Psoas muscle (tissue), 8 donors: ENCODE measurements at places on chromosomes 11 and 22. TPM values are rescaled to one million over a fixed set of nuclear protein-coding genes. Genes with fewer than 3 reads are reported as not detected.

MAJIN gene
- polyA plus RNA-seq = not detected

PANX3 gene
- polyA plus RNA-seq = not detected

TRPC6 gene
- polyA plus RNA-seq = 0.04 TPM

ASPHD2 gene
- polyA plus RNA-seq = 0.38 TPM

ACR gene
- polyA plus RNA-seq = not detected

DKK3 gene
- polyA plus RNA-seq = 3.0 TPM

MS4A15 gene
- polyA plus RNA-seq = not detected

SEC14L2 gene
- polyA plus RNA-seq = 1.3 TPM

ANGPTL5 gene
- polyA plus RNA-seq = 0.03 TPM

- no peak for DNase-seq
Observed at GRCh38 chr22:25478111-25478510, 86.4 kb upstream of the GRK3 start.

DNA sequence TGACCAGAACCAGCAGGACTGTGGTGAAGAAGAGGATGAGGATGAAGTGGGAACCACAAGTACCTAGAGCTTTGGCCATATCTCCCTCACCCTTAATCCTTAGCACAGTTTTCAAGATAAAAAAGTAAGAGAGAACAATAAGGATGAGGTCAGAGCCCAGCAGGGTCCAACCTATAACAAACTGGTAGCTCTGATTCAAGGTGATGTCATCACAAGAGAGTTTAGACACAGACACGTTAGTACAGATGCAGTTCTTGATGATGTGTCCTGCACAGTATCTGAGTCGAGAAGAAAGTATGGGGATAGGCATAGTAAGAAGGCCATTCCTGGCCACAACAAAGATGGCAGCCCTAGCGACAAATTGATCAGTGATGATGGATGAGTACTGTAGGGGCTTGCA is 586 bp downstream of the OR56A5 start:
- DNase-seq = no peak

GRCh38 chr11:46361283-46362155 is 14.3 kb downstream of the DGKZ start:
- DNase-seq = peak; percentile 92

- DNase-seq = no peak
Observed at GRCh38 chr11:73480677-73481076, 104.5 kb downstream of the RELT start.

DNA sequence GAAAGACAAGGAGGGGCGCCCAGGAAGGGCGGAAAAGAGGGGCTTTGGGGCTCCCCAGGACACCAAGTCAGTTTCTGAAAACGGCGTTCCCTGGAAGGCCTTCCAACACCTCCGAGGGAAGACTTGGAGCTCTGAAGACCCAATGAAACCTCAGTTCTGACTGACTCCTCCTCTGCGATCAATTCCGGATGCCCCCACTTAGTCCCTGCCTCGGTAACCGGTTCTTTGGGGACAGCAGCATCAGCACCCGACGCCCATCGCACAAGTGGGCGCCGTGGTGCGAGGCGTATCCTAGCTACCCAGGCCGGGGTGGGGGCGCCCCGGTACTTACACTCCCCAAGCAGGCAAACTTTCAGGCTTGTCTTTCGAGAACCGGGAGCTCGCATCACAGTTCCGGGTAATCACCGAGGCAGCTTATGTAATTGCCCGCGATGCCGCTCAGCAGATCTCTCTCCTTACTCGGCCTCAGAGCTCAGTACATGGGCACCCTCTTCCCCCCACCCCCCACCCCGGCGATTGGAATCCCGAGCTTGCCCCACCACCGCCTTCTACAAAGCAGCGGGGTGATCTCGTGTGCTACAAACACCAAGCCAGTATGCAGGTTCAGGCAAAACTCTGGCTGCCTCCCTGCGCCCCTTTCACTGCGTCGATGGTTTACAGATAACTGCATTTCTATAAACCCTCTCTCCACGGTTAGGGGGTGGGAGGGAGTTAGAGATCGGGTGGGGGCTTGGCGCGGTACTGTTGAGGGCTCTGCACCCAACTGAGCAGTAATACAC is 2.0 kb downstream of the TENM4 start:
- no peak for DNase-seq

DNA sequence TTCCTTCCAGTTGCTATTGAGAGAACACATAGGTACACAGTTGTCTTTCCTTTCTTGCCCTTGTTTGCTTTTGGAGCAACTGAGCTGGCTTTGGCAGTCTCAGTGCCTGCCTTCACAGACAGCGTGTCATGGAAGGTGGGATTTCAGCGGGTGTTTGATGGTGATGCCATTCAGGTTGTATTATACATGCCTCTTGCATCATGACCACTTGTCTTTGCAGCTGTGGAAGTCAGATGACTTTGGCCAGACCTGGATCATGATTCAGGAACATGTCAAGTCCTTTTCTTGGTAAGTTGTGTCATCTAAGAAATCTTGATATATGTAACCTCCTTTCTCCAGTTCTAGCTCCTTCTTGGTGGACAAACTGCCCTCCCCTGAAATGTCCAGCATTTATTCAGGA is 37.1 kb upstream of the SORL1-AS1 start:
- no peak for DNase-seq

GRCh38 chr11:71946144-71946571 is 17.3 kb downstream of the RNF121 start:
- no peak for DNase-seq

DNA sequence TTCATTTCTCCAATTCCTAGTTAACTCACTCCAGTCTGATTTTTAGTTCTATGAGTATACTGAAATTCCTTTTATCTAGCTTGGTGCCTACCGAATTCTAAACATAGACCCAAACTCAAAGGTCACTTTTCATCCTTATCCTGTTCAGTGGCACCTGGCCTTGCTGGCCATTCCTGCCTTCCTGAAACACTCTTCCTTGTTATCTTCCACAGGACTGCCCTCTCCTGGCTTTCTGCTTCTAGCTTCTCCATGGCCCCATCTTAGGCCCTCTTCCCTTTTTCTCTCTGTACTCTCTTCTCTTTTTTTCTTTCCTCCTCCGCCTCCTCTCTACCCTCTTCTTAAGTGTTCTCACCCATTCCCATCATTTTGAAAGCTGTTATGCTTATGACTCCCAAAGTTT is 87.3 kb downstream of the WNT11 start:
- DNase-seq = no peak

GRCh38 chr11:4763096-4763495 is 6.6 kb downstream of the OR51F1 start:
- no peak for DNase-seq

- no peak for DNase-seq
Observed at GRCh38 chr11:100929377-100929776, 200.2 kb downstream of the PGR start.

DNA sequence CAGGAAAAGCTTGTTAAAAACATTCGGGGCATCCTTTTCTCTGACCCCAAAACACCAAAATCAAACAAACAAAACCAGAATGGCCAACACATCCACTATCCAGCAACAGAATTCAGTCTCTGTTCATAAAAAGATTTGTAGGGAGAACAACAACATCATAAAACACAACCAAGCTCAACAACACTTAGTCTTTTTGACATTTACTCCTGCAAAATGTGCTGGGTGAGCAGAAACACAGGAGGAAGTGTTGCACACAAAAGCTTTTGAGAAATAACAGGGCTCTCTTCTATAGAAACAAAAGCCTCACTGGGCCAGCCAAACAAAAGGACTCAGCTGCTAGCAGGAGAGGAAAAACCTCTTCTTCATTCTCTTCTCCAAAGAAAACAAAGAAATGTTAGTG is 736.0 kb upstream of the CCDC90B start:
- DNase-seq = no peak

GRCh38 chr11:69444381-69445130 is 36.9 kb upstream of the LINC01488 start:
- DNase-seq = peak; percentile 74

DNA sequence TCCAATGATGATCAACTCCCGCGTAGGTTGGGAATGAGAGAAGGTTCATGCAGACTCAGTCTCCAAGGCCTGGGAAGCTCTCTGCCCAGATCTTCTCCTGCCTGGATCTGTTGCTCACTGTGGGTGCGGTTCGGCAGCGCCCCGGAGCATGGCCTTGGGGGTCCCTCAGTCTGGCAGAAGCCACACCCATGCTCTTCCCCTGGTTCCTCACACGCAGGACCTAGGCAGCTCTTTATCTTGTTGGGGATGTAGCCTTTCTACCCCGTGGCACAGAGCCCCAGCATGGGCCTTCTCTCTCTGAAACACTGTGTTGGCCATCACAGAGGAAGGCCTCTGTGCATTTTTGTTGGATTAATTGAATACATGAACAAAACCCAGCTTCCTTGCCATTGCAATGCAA is 1461.6 kb downstream of the BRD1 start:
- DNase-seq = no peak

GRCh38 chr22:25940479-25940878 is 198.5 kb downstream of the MYO18B start:
- no peak for DNase-seq

GRCh38 chr22:35604621-35605368 is 12.3 kb downstream of the MB start:
- no peak for DNase-seq

GRCh38 chr22:20096574-20097420 is 16.8 kb downstream of the DGCR8 start:
- DNase-seq = no peak

GRCh38 chr22:39422721-39423120 is 23.1 kb downstream of the TAB1 start:
- no peak for DNase-seq

- DNase-seq = no peak
Observed at GRCh38 chr11:62133328-62134065, 9.7 kb downstream of the INCENP start.

DNA sequence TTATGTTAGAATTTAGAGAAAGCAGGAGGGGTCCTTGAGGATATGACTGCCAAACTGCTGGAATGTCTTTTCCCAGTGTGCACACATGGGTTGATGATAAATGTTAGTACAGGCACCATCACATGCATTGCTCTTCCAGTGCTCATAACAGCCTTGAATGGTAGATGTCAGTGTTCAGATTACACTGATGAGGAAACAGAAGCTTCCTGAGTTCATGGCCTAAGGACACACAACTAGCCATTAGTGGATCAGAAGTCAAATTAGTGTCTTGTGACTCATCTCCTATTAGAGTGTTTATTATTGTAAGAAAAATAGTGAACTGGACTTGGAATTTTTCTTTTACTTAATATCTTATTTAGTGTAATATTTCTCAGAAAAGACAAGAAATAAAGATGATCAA is 241.5 kb downstream of the DDX10 start:
- DNase-seq = no peak

DNA sequence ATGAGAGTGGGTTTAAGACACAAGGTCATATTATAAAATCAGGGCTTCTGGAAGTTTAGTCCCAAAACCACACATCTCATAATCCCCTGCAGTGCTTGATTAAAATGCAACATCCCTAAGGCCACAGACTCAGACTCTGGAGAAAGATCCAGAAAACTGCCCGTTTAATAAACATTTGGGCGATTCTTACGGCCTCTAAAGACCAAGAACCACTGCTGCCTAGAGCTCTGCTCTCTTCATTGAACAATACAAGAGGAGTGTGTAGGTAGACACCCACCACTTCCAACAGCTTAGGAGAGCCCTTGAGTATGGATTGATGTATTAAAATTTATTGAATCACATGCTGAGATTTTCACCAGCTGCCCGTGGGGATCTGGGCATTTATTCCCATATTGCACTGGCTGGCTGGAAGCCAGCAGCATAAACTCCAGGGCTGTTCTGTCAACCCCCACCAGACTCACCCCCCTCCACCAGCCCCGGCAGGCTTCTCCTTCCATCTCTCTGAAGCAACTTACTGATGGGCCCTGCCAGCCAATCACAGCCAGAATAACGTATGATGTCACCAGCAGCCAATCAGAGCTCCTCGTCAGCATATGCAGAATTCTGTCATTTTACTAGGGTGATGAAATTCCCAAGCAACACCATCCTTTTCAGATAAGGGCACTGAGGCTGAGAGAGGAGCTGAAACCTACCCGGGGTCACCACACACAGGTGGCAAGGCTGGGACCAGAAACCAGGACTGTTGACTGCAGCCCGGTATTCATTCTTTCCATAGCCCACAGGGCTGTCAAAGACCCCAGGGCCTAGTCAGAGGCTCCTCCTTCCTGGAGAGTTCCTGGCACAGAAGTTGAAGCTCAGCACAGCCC is 749 bp upstream of the BEST1 start:
- peak; percentile 76 for DNase-seq
